CD4-positive, alpha-beta T cell treated with Interleukin-21 for 1 hour (primary cell): ENCODE measurements at places on chromosomes 1 and 21.
A peak's percentile ranks its signal among the peaks of the same experiment; 100 is the strongest.

- DNase-seq: no peak
Observed at GRCh38 chr1:84834419-84835064, 58.5 kb downstream of the LPAR3 start.

GRCh38 chr1:108646648-108647269 is 14.1 kb downstream of the HENMT1 start:
- DNase-seq: peak; percentile 93

DNA sequence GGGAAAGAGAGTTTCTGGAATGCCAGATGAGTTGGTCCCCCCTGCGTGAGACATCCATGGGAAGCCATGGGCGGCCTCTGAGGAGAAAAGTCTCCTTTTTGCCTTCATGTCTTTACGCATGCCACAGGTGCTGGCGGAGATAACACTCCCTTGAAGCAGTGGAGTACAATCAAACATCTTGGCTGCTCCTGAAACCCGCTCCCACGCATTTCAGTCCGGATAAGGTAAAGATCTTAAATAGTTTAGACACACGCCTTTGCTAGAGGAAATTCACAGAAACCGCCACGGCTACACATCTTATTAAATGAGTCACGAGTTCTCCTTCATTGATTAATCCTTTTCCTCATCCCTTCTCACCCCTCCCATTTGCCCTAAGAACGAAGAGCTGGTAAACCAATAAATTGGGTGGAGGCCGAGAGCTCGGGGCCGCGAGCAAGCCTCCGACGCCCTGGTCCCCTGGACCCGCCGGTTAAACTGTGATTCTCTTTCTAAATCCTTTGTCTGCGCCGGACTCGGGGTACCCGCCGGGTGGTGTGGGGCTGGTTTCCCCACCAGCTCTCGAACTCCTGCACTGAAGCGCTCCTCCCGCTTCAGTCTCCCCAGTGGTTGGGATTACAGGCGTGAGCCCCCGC is 6.6 kb upstream of the ZNF669 start:
- DNase-seq: no peak

DNA sequence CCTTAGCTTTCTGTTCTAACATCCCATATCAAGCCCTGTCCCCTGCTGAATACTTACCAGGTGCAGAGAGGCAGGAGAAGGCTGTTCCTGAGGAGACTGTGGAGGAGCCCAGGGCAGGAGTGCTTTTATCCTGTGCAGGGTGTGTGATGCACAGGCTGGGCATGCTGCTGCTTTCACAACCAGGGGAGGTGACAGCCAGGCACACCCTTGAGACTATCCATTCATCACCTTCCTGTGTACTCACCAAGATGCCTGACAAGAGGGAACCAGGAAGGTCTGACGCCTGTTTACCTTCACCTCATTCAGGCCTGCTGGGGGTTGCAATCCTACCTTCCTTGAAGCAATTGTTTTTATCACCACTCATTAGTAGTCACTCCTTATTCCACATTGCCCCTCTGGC is at the start of gene LCE3E:
LCE3E (minus strand) TSS at position 100 of the 400 bp plus-strand sequence. CDS start 572 bp downstream, outside the sequence.
- DNase-seq: no peak

- DNase-seq: peak; percentile 22
Observed at GRCh38 chr1:94335950-94336349, 82.2 kb upstream of the ABCD3 start.

GRCh38 chr1:166951050-166951449 is 24.3 kb downstream of the ILDR2 start:
- DNase-seq: no peak

DNA sequence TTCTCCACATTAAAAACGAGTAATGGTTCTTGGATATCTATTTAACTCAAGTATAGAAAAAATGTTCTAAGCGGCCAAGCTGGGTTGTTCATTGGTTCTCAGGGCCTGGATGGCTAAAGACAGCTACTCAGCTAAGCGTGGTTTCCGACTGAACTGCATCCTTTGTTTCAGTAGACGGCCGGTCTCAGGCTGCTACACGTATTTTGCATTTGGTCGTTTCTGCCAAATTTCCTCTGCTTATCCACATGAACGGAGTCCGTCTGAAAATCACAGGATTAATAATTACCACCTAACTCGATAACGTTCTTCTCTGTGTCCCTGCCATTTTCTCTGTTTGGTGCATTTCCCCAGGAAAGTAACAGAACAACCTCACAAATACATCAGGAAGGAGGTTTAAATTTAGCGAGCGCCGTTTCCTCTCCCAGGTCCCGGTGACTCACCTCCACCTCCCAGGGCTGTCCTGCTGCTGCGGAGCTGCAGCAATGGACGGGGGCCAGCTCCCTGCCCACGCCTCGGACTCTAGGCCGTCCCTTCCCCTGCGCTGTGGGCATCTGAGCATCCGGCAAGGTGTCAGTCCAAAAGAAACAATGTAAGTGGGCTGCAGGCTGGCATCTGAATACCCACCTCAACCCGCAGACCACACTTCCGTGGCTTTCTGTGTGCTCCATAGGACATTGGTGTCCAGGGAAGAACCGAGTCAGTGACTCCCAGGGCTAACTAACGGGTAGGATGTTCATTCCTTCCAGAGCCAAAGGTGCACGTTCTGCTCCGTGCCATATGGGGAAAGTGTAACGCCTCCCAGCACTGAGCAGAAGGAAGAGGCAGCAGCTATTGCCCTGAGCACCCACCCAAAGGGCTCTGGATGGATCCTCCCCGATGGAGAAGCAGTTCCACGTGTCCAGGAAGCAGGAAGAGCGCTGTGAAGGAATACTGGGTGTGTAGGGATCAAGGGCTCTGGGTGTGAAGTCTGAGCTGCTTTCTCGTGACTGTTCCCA is 4.1 kb upstream of the GABRD start:
- no peak for DNase-seq

DNA sequence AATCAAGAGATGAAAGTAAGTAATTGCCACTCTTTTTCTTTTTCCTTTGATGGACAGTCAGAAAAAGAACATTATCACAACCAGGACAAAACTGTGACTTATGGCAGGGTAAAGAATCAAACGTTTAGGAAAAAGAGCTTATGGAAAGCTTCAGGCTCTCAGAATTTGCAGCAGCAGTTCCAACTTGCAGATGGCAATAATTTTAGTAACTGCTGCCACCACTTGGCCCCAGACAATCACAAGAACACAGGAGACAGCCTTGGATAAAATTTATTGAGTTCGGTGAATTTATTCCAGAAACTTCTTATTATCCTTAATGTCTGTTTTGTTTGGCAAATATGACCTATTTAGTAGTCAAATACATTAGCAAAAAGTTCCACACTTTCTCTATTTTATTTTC is 804.4 kb downstream of the BRINP3 start:
- no peak for DNase-seq

DNA sequence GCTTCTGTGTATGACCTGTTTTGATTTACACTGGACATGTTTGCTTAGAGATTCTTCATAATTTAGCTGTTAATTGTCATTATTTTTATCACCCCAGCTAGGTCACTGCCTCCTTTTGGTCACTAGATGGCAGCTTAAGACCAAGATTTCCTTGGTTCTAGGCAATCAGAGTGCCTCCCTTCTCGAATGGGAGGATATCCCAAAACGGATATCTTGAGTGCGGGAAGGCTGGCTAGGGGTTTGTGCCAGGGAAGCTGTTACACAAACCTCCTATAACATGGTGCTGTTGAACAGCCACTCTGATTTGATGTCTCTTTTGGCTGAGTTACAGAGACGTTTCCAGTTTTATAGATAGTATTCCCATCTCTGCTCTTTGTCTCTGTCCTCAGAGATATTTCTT is 283.5 kb downstream of the S1PR1 start:
- peak; percentile 38 for DNase-seq

GRCh38 chr1:24411963-24412362 is 1.6 kb downstream of the STPG1 start:
- no peak for DNase-seq

DNA sequence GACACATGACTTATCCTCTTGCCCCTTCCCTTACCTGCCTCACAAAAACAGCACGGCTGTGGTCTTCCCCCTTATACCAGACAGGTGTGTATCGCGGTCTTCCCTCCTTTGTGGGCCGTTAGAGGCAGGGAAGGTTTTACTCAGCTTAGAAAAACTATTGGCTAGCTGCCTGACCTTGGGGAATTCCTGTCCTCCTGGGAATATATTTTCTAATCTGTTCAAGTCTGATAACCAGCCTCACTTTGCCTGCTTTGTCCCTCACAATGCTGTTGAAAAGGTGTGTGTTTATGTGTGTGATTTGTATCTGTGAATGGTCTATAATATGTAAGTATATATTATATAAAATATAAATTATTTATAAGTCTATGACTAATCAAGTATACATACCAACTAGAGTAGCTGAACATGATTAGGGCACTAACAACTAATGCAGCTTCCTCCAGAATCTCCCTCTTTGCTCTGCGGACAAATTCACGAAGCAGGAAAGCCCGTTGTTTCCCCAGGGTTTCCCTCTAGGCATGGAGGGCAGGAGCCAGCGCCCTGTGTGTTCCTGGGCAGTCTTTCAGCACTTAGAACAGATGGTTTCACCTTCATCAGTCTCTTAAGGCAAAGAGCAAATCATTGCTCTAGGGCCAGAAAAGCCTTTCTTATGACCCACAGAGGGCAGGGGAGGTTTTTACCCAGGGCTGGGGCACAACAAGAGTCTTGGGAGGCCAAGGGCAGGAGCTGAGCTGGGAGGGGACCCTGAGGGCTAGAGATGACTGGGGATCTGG is 25.6 kb downstream of the SLC26A9 start:
- no peak for DNase-seq

- DNase-seq: peak; percentile 12
Observed at GRCh38 chr1:7042322-7043190, 257.3 kb downstream of the CAMTA1 start.

DNA sequence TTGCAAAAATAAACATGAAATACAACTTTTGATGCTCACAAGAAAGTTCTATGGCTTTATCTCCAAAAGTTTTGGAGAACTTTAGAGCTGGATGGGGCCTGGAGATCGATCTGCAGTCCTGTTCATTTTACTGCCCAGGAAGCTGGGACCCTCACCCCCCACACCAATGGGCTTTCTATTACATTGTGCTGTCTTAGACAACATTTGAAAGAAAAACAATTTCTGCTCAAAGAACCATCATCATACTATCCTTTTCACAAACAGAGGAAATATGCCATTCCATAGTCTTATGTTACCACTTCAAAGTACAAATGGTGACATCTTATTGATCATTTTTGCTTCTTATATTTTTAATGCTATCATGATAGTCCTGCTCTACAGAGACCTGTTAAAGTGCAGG is 2.0 kb upstream of the HNRNPU start:
- no peak for DNase-seq

DNA sequence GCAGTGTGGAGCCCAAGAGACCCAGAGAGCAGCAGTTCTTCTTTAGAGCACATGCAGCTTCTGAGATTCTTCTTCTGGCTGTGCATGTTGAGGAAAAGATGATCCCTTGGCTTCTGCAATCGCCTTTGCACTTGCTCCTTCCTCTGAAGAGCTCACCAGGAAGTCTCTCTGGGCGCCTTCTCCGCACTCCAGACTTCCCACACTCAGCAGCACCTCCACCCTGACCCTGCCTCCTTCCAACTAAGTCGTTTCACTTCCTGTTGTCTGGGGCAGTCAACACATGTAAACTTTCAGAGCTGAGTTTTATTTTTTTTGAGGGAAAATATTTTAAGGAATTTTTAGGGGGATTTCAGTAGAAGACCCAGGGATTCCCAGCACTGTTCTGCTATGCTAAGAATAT is 73.4 kb upstream of the F3 start:
- DNase-seq: no peak

DNA sequence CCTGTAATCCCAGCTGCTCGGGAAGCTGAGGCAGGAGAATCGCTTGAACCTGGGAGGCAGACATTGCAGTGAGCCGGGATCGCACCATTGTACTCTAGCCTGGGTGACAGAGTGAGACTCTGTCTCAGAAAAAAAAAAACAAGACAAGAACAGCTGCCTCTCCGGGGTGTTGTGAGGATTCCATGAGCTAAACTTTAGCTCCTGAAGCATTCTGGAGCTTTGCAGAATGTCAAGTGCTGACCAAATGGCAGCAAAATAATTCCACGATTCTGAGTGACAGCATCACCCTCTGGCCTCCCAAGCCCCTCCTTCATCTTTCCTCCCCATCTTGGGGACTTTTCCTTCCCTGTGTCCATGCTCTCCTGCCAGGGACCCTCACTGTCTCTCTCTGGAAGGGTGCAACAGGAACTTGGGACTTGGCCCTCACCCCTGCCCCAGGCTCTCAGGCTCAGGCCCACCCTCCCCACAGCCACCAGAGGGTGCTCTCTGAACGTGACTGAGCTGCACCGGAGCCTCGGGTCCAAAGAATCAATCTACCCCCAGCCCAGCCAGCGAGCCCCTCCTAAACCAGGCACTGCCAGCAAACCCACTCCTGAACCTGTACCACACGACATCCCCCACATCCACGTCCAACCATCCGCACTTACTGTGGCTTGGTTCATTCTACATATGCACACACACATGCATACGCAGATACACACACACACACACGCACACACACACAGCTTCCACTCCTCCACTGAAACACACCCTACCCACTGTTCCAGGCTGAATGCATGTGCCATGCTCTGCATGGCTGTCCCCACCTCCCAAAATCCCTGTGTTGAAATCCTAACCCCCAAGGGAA is 45.7 kb downstream of the ACOT7 start:
- peak; percentile 77 for DNase-seq

GRCh38 chr1:198620951-198621824 is 17.7 kb upstream of the PTPRC start:
- DNase-seq: peak; percentile 81

DNA sequence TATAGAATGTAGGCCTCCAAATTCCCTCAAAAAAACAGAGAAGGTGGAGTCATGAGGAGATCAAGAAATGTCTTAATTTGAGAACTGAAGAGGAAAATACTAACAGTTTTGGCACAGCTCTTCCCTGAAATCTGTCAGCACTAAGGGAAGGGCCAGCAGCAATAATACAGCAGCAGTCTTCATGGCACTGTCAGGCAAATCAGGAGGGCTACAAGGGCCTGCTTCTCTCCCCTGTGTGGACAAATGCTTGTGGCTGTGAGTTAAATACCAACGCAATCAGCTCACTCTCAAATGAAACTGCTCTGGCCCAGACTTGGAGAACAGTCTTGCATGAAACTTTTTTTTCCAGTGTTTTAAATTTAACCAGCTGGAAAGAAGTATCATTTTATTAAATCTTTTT is 20.5 kb upstream of the CNN3 start:
- no peak for DNase-seq

DNA sequence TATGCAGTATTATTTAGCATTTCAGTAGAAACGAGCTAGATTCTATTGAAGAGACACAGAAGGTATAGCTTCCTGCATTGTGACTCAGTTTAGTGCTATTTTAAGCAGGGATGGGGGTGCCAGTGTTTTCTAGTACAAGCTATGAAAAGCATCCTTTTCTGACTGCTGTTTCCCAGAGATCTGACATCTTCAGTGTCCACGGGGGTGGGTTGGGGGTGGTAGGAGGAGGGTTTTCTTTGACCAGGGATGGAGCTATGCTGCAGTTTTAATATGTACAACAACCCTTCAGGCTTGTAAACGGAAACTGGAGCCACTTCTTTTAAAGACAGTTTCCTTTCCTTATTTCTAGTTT is 2.7 kb upstream of the NEGR1 start:
- no peak for DNase-seq
